ENCODE measurements at places on chromosomes 3 and 15.

GRCh38 chr15:82699726-82700125 is 9.9 kb downstream of the AP3B2 start:
- DNase-seq: no peak

DNA sequence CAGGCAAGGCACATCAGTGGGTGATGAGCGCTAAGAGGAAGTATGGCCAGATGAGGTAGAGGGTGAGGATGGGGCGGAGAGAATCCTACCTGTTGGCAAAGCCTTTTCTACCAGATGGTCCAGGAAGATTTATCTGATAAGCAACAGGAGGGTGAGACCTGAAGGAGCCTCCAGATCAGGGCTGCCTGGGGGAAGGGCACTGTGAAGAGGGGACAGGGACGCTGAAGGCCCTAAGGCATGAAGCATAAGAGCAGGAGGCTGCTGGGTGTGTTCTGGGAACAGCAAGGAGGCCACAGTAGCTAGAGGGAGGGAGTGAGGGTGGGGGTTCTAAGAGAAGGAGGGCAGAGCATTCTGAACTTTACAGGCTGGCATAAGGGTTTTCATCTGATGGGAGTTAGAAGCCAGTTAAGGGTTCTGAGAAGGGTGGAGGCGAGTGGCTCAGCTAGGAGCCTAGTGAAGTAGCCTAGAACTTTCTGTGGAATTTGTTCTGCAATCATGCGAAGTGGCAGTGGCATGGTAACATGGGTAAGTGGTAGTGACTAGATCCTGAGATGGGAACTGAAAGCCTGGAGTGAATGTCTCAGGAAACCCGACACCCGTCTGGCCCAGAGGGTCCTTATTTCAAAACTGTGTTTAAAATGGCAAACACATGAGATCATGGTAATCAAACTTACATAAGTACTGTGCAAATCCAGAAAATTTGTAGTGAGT is 29.9 kb downstream of the CGNL1 start:
- no peak for DNase-seq

DNA sequence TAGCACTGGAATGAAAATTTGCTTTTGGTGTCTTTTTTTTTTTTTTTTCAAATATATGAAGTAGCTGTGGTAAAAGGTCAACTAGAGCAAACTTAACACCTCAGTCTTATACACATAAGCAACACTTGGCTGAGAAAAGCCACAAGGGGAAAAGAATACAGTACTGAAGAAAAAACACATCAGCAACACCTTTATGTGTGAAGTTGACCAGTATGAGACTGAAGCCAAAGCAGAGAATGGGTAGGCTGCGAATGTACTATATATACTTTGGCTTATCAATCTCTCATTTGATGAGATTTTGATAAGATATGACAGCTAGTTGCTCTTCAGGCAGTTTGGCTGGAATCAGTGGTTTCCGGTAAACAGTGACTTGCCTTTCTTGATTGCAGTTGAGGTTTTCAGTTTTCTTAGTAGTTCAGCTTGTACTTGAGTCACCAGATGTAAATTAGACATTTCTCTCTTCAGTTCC is 22.0 kb upstream of the ZCWPW2 start:
- DNase-seq: no peak

DNA sequence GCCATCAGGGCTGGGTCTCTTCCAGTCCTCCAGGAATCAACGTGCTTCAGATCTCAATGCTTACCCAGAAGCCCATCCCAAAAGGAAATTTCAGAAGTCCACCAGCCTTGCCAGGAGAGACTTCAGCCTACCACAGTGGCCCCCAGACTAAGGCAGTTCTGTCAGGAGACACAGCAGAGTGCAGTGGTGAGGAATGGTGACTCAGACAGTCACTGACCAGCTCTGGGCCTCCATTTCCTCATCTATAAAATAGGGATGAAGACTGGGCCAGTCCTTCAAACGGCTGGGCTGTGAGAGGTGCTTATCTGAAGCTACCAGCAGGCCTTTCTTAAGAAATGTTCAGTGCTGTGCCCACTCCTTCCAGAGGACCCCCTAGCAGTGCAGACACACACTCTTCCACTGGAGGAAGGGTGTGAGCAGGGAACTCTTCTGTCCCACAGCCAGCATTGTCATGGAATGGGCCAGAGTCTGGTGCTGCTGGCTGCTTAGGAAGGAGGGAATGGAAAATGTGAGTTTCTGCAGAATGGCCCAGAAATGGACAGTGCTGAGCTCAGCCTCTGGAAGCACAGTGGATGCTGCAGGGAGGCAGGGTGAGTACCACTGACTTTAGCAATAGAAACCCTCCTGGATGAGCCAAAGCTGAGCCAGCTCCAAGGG is 41.6 kb upstream of the DUSP7 start:
- DNase-seq: no peak

- no peak for DNase-seq
Observed at GRCh38 chr3:63762934-63763550, 56.1 kb upstream of the C3orf49 start.

GRCh38 chr3:155026999-155027591 is 53.0 kb upstream of the MME start:
- no peak for DNase-seq

DNA sequence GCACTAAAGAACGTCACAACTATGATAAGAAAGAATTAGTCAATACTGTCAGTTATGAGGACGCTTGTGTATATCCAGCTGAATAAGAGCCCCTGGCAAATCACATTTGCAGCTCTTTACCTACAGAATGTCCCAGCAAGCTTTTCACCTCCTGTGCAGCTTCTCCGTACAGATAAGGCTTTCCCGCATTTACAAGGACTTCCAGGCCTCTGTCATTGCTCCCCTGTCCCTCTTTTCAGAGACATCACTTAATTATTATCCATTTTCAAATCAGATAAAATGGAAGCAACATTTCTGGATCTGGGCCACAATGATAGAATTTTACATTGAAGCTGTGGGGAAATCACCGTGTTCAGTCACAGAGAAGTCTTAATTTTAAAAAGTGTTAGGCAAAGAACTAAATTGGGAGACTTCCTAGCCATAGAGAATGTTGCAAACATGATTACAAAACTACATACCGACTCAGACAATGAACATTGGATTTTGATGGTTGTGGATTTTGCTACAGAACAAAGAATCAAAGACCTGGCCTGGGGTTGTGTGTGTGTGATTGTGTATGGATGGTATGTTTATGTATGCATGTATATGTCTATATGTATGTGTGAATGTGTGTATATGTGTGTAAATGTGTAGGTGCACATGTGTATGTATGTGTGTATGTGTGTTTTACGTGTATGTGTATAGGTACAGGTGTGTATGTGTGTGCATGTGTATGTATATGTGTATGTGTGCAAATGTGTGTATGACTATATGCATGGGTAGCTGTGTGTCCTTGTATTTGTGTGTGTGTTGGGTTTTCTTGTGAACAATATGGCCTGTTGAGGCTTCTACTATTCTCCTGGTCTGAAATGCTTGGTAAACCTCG is 41.5 kb downstream of the MGLL start:
- DNase-seq: no peak

- DNase-seq: no peak
Observed at GRCh38 chr15:48875241-48875960, 2.5 kb upstream of the EID1 start.

- DNase-seq: no peak
Observed at GRCh38 chr15:94225616-94226015, 5.7 kb upstream of the MCTP2 start.

DNA sequence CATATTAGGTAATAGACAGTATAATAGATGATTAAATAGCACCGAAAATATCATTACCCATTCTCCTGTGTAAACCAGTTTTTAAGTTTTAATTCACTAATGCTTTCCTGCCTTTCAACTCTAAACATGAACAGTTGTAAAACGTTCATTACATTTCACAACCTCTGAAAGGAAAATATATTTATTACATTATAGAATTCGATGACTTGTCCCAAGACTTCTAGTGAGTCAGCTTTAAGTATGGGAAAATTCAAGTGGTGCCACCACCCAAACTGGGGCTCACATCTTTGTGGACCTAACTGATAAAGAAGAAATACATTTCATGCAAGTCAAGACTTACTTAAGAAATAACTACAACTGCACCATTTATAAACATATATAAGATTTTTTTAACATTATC is 2.0 kb downstream of the TRIM59 start:
- DNase-seq: no peak

- no peak for DNase-seq
Observed at GRCh38 chr3:98592345-98592935, 971 bp downstream of the CPOX start.

DNA sequence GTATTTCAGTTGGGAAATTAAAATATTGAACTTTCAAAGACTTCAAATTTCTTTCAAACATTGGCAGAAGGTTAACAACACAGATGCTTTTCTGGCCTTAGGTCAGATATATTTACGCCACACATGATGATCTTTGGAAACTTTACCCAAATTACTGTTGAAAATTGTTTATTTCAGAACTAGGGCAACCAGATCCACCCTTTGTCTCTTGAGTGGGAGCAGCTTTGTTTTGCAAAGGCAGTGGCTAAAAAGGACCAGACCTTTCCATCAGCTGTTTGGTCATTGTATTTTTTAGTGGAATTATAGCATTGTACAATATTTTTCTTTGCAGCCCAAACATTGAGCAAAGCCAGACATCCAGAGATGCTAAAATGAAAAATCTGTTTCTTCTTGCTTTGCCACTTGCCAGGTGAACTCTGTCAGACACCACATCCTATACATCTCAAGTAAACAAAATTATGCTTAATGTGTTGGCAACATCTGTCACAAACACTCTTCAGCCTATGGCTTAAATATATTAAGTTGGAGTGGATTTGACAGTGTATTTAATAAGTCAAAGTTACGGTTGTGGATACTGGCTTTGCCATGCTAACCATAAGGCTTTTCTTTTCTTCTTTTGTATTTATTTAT is 651.9 kb downstream of the RBMS3 start:
- no peak for DNase-seq

GRCh38 chr3:135966962-135967274 is 1.4 kb downstream of the PPP2R3A start:
- DNase-seq: no peak

GRCh38 chr15:41024885-41025284 is 71.6 kb downstream of the CHAC1 start:
- no peak for DNase-seq

DNA sequence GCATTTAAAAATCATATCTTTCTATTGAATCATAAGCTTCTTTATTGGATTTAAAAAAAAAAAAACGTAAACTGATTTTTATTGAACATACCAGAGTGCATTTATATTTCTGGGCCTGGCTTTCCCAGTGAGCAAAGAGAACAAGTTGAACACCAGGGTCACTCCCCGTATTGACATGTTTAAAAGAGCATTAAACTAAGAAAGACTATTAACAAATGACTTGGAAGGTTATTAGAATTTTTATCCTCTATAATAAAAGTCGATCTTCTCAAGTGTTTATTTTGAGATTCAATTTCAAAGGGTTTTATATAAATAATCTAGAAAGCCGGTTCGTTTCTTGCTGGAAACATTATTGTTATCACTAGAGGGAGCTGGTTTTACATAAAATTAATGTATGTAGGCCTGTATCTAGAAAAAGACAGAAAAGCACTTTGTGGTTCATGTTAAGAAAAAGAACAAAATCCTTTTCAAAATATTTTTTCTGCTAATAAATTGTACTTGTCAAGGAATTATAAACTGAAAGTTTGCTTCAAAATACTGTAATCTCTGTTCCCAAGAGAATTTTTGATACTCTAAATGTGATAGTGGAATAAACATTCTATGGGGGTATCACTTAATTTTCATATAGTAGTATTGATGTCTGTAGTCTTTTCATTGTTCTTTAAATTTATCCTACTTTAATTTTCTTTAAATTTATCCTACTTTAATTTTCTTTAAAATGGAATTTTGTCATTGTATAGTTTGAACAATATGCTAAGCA is 321.8 kb upstream of the MME start:
- no peak for DNase-seq

DNA sequence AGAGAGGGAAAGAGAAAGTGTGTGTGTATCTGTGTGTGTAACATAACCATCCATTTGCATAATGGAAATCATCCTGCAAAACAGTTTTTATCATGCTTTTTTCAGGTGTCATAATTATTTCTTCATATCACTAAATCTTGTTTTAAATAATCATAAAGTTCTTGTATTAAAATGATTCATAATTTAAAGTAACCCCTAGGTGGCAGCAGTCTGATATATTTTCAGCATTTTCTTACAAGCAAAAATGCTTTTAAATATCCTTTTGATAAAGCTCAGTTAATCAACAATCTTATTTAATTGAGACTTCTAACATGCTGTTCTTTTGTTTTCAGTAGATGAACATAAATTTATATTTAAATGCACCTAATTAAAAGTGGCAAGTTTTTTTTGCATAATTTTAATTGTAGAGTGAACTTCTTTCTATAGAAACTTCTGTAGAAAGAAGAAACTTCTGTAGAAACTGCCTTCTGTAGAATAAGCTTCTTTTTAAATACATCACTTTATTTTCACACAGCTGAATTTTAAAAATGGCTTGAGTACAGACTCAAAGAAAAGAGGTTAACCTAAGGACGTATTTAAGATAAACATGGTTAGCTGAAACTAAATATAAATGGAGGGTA is 72.5 kb downstream of the OPA1 start:
- no peak for DNase-seq

DNA sequence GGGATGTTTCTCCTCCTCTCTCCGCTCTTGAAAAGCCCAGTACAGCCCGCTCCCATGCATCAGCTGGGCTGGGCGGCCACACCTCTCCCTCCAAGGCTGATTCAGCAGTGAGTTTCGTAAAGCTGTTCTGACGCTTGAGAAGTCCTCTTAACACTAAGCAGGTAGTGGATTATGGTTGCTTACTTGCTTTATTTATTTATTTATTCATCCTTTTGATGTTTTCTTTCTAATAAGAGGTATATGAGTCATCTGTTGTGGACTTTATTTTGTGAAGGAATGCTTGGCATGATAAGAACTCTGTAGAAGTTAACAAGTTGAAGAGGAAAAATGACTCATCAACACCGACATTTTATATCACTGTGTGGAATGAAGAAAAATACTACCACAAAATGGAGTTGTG is 285.0 kb downstream of the SQOR start:
- no peak for DNase-seq

GRCh38 chr3:98730338-98730737 is 32.8 kb upstream of the ST3GAL6 start:
- no peak for DNase-seq

- no peak for DNase-seq
Observed at GRCh38 chr15:70967646-70968045, 75.0 kb downstream of the LRRC49 start.

- no peak for DNase-seq
Observed at GRCh38 chr3:50472958-50473357, 30.5 kb downstream of the CACNA2D2 start.

DNA sequence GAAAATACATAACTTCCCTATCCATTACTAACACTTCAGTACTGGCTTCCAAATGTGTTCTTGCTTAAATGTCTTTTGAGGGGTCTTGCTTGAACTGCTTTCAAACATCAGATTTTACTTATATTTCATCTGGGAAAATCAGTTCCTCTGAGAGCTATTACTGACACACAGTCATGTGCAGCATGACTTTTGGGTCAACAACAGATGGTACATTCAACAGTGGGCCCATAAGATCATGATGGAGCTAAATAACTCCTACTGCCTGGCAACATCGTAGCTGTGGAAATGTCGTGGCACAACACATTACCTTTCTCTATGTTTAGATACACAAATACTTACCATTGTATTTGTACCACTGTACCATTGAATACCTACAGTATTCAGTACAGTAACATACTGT is 43.8 kb downstream of the WWTR1 start:
- no peak for DNase-seq
